Skeletal muscle cell (primary cell): ENCODE measurements at places on chromosomes 5 and 9.

- peak; percentile 78 for DNase-seq
These were observed 121.3 kb downstream of the LHFPL2 start for GRCh38 chr5:78527054-78527859.

- DNase-seq = no peak
These were observed 238.8 kb upstream of the DMRT1 start for GRCh38 chr9:602716-603115.

DNA sequence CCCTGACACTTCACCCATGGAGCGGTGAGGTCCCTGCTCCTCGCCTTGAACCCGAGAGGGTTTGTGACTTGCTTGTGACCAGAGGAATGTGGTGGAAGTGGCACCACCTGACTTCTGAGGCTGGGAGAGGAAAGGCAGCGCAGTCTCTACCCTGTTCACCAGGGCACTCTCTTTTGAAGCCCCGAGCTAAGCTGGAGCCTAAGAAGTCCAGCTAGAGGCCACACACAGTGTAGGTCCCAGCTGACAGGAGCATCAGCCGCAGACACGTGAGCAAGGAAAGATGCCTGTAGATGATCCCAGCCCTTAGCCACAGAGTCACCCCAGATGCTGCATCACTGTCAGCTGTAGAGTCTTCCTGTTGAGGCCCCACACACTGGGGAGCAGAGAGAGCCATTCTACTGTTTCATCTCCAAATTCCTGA, 1.7 kb upstream of the ANGPTL2 start:
- no peak for DNase-seq

DNA sequence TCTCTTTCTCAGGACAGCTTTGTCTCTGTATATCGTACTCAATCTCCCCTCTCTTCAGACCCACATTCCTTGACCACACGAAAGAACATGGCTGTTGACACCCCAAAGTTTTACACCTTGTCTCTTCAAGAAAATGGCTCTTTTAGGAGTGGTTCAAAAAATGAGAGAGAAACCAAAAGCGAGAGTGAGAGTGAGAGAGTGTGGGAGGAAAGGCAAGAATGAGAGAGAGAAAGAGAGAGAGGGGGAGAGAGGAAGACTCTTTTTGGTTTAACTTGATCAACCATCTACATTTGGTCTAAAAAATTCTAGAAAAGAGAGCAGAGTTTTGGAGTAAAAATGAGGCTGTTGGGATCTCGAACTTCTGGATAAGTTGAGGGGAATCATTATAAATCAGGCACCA, 581.8 kb upstream of the WWC1 start:
- no peak for DNase-seq

DNA sequence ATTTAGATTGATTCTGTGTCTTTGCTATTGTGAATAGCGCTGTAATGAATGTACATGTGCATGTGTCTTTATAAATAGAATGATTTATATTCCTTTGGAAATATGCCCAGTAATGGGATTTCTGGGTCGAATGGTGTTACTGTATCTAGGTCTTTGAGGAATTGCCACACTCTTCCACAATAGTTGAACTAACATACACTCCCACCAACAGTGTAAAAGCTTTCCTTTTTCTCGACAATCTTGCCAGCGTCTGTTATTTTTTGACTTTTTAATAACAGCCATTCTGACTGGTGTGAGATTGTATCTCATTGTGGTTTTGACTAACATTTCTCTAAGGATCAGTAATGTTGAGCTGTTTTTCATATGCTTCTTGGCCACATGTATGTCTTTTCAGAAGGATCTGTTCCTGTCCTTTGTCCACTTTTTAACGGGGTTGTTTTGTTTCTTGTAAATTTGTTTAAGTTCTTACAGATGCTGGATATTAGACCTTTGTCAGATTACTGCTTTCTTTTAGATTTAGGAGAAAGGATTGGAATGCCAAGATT, 125.0 kb upstream of the NR5A1 start:
- DNase-seq = peak; percentile 14

GRCh38 chr5:124669956-124670721, 76.3 kb downstream of the ZNF608 start:
- DNase-seq = no peak

DNA sequence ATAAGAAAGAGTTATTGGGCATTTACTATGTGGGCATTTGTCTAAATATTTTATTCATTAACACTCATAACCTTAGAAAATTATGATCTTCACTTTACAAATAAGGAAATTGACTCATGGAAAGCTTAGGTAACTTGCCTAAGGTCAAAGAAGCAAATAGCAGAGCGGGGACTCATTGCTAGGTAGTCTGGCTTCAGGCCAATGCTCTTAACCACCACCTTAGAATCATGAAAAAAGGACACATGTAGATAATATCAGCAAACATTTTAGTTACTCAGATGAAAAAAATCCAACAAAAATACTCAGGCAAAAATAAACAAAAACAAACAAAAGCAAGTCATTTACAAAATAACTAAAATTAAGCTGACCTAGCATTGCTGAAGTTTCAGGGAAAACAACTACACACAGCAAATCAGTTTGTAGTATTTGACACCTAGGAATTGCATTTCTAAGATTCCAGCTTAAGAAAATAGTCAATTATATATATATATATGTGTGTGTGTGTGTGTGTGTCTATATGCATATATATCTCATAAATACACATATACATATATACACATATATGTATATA, 166.0 kb downstream of the HMHB1 start:
- no peak for DNase-seq

GRCh38 chr5:72042097-72042496, 65.2 kb upstream of the MAP1B start:
- DNase-seq = no peak

GRCh38 chr5:5486122-5486521, 63.6 kb downstream of the ICE1 start:
- DNase-seq = no peak

GRCh38 chr9:88312045-88312444, 76.2 kb upstream of the SPIN1 start:
- DNase-seq = no peak

DNA sequence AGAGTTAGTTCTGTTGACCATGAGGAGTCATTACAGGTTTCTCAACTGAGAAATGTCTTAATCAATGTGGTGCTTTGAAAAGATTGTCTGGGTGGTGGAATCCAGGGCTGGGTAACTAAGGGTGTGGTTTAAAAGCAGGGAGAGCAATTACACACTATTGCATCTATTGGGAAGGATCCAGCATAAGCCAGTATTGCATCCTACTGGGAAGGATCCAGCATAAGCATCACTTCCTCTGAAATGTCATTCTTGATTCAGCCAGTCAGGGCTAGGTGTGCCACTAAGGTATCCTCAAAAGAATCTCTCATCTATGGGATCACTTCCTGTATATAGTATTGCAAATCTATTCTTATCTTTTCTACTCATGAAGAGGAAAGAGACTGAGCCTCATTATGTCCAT, 38.6 kb downstream of the ELOVL7 start:
- no peak for DNase-seq

- no peak for DNase-seq
These were observed at the start of gene GABRG2 for GRCh38 chr5:162067655-162068411. TSS of gene GABRG2 (plus strand) at chr5:162067773. CDS start at chr5:162068000, 227 bp downstream.

- DNase-seq = no peak
These were observed 121.1 kb downstream of the LMNB1 start for GRCh38 chr5:126897851-126898630.

- DNase-seq = peak; percentile 30
These were observed 48.1 kb downstream of the THBS4 start for GRCh38 chr5:80083101-80083890.

DNA sequence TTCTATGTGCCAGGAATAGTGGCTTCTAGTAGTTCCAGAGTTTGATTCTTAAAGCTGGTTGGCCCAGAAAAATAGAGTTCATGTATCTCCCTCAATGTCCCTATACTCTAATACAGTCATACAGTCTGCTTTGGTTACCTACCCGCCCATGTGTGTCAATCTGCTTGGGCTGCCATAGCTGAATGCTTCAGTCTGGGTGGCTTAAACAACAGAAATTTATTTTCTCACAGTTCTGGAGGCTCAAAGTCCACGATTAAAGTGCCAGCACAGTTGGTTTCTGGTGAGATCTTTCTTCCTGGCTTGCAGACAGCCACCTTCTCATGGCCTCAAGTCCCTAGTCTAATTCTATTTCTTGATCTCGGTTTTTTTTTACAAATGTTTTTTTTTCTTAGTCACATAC, 1739.0 kb downstream of the MAT2B start:
- DNase-seq = no peak

DNA sequence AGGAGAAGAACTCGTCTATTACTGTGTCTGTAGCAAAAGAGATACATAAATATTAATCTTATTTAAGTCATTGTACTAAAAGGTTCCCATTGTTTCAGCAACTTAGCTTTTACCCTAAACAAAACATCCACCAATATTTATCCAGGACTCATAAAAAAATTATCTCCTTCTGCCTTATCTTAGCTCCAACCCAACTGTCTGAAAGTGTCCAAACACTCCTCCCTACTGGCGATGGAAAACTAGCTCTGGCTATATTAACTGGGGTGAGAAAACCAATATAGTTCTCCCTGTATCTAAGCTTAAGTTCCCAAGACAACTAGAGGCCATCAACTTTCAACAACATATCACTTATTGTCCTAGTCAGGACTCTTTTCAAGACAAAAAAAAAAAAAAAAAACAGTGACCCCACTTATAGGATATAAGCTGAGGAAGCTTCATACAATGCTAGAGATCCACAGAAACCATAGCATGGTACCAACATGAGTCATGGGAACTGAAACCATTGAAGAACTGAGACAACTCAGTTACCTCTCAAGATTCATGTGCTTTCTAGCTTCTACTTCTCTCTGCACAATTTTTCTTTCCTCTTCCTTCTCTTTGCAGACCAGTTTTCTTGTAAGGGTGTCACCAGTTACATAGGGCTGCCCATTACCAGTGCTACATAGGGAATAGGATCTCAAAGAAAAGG, 150.7 kb upstream of the RASA1 start:
- DNase-seq = no peak

DNA sequence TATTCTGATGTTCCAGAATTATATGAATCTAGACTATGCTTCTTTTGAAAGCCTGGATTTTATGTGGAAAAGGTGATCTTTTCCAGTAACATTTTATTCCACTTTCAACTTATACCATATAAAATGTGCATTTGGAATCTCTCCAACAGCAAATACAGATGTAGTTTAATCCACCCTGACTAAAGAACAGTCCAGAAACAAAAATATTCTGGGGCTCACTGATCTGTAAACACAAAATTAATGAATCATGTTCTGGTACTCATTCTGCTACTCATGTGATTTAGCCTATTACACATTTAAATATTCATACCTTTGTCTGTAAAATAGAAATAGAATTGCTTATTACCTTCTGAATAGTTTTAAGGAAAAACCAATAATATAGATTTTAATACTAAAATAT, 125.8 kb downstream of the ARRDC3 start:
- no peak for DNase-seq

- DNase-seq = no peak
These were observed 94.9 kb downstream of the DENND1A start for GRCh38 chr9:123834889-123835562.

DNA sequence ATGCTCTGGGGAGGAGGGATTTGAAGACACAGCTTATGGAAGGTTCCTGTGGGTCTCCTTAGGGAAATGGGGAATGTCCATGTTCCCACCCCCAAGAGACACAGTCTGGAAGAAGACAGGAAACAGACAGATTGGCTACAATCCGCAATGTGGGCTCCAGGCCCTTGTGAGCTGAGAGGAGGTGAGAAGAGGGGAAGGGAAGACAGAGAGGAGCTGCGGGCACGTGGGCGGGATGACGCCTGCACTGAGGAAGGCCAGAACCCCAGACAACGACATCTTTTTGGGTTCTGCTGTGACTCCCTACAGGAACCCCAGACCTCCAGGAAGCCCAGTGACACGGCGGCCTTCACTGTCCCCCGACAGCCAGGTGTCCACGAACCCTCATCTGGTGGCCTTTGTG, 29.9 kb upstream of the NKD2 start:
- no peak for DNase-seq

- DNase-seq = no peak
These were observed 241.9 kb upstream of the TLE4 start for GRCh38 chr9:79329861-79330260.

DNA sequence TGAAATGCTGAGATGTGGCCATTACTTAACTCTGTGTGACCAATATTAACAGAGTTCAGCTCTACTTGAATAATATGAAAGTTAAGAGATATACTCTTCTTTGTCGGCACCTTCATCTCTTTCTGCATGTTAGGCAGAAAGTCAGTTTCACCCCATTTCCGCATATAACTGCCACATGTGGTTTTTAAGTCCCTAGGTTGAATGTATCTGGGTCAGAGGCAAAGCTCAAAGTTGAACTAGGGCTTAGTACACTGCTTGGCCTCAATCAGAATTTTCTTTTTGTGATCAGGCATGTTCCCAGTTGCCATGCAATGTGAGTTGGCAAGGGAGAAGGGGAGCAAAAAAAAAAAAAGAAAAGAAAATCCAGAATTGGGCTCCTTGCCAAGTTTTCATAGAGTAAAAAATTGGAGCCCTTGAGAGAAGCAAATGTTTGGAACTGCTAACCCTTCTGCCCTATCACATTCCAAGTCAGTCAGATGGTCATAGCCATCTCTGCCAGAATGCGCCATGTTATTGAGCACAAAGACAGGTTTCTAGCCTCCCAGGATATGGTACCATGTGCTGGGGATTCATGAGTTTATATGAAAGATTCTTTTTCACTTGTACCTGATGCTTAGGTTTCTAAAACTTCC, 251.2 kb upstream of the RORB start:
- no peak for DNase-seq

DNA sequence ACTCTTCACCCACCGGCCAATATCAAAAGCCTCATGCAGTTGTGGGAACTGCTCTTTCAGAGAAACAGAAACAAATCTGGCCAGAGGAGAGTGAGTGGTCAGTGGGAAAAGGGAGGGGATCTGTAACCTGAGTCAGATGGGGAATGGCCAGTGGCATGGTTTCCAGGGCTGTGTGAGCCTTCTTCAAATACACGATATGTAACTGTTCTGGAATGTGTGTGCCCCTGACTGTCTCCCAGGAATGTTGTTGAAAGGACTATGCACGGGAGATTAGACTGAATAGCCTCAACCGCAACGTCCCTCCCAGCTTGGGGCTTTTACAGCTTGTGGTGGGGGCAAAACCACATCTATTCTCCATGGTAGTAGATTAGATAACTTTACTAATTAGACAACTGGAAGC, 60.8 kb downstream of the SH3TC2 start:
- peak; percentile 99 for DNase-seq

DNA sequence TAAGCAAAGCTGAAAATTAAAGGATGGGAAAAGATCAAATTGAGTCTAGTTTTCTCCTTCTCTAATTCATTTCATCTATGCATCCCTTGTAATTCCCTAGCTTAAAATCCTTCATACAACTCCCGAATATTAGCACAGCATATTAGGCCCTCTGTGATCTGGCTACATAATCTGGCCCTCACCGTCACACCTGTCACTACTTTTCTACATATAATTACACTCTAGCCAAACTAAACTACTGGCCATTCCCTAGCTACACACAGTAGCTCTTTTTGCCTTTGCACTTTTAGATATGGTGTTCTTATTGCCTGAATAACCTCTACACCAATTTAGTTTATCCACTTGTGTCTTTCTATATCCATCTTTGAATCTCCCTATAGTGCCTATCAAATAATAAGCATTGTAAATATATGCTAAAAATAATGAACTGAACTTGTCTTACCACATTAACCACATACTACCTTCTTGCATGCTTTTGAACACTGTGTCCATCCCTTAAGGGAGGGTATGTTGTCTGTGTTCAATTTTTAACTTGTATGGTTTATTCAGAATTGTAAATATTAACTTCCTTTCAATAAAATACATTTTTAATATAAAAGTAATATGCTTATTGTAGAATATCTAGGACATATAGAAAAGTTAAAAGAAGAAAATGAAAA, 15.9 kb downstream of the RANBP6 start:
- DNase-seq = no peak

GRCh38 chr5:74641735-74642542, 1.4 kb upstream of the ENC1 start:
- peak; percentile 62 for DNase-seq
